GM10248 (cell line): ENCODE measurements at places on chromosomes 4 and X.

- DNase-seq: no peak
Observed at GRCh38 chrX:38379088-38379487, 26.7 kb downstream of the OTC start.

GRCh38 chr4:7196288-7196651, 3.9 kb downstream of the SORCS2 start:
- no peak for DNase-seq

DNA sequence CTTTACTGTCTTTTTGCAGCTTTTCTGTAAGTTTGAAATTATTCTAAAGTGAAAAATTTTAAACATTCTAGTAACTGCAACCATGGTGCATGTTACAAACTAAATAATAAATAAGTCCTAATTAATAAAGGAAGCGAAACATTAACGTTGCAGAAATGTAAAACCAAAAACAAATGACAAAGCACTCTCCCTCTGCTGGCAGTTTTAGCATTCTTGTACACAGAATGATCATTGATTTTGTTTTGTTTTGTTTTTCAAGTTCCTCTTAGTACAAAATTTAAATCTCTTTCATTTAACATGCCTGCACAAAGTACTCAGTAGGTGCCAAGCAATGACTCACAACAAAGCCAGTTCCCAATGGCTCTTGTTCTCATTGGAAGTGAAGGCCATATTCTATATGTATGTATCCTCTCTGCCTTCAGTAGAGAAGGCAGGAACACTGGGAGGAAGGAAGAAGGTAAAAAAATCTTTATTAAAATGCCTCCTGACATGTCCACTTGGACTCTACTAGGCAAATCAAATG, 13.7 kb upstream of the TMSB4X start:
- peak; percentile 17 for DNase-seq

- DNase-seq: peak; percentile 12
Observed at GRCh38 chr4:30380404-30380998, 339.7 kb upstream of the PCDH7 start.

- DNase-seq: no peak
Observed at GRCh38 chr4:171880136-171880535, 66.9 kb downstream of the GALNTL6 start.

GRCh38 chr4:16111533-16111932, 27.7 kb upstream of the PROM1 start:
- no peak for DNase-seq

- DNase-seq: no peak
Observed at GRCh38 chr4:7009564-7009963, 33.6 kb upstream of the TADA2B start.

DNA sequence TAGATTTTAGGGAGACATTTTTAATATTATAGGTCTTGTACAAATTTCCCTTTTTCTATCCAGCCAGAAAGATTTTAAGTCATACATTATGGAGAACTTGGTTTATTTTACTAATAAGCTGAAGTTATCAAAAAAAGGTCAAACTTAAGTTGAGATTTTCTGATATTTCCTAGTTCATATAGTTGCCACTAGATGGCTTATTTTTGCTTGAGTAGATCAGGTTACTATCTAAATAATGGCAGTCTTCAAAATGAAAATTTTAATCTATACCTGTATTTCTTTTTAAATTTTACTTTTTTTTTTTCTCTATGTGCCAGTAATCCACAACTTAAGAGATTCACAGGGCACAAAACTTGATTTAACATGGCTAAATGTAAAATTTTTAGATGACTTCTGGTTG, 52.3 kb downstream of the USP9X start:
- DNase-seq: no peak

DNA sequence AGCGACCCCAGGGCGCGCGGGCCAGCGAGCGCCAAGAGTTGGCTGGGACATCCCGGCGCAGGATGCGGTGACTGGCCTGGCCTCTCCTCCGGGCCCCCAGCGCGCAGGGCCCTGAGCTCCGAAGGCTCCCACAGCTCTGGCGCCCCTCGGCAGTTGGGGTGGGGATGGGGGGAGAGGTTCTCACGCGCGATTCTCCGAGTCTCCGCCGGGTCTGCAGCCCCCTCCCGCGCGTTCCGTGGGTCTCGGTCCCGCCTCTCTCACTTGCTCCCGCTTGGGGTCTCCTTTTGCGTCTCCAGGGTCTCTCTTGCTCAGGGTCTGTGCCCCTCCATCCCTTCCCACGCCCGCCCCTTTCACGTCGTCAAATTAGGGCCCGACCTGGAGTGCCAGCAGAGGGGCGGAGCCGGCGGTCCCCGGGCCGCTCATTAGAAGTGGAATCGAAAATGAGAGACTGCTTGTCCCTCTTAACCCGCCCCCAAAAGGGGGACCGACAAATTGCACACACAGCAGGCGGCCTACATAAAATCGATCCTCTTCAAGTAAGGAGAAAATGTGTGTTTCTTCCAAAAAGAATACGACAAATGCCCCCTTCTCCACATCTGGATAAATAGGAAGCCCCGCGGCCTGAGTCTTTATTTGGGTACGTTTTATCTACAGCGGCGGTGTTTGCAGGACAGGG, 877 bp upstream of the NKX1-1 start:
- no peak for DNase-seq

DNA sequence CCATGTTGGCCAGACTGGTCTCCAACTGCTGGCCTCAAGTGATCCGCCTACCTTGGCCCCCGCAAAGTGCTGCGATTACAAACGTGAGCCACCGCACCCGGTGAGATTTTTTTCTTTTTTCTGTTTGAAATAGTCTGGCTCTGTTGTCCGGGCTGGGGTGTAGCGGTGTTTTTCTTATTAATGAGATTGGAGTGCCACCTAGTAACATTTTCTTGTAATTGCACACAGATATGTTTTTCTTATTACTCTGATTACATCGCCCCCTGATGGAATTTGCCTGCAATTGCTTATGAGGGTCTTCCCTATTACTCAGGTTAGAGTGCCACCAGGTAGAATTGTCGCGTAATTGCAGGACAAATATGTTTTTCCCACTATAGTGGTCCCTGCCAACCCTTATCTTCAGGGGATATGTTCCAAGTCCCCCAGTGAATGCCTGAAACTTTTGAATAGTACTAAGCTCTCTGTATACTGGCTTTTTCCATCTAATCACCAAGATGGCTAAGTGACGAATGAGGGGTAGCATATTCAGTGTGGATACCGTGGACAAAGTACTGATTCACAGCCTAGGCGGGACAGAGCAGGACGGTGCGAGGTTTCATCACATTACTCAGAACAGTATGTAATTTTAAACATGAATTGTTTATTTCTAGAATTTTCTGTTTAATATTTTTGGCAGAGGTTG, 8.6 kb upstream of the PDHA1 start:
- DNase-seq: peak; percentile 40

- no peak for DNase-seq
Observed at GRCh38 chr4:85774000-85774399, 299.1 kb downstream of the ARHGAP24 start.

DNA sequence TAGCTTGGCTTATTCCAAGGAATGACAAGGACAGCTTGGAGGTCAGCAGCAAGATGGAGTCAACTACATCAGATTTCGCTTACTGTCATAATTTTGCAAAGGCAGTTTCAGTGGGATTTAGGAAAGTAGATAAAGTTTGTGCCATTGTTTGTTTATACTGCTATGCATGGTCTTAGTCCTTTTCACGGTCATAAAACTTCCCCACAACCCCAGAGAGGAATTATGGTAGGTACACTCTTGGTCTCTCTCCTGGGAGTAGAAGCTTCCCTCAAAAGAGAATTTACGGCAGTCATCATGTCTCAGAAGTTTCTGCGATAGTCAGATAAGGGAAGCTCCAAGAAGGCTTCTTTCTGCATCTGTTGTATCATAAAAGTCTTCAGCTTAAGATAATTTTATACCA, 27.9 kb upstream of the HERC6 start:
- no peak for DNase-seq

DNA sequence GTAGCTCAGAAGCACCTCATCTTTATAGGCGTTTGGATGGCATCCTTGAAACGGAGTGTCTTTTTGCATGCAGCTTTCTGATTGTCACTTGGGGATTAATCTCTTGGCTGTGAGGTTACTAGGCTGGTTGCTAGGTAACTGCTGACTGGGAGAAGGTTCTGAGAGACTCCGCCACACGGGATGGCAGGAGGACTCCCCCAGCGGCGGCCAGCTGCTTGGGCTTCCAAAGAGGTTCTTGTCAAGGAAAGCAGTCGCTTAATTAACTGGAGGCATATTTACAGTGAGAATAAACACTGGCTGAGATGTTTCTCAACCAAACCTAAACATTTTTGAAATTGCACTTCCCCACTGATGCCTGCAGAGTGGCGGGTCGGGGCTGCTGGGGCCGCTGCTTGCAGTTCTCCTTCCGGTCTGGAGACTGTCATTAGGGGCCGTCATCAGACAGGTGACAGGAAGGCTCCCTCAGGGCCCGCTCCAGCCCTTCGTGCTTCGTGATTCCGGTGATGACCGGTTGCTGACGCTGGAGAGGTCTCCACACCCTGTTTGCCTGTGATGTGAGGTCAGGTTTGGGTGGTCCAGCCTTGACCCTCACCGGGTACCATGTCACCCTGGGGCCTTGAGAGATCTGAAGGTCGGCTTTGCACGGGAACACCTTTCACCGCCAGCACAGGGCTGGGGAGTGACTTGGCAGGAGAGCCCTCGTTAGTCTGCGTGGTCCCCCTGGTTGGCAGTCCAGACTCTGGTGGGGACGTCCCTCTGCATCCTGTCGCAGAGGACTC, 9.1 kb downstream of the NSG1 start:
- no peak for DNase-seq

DNA sequence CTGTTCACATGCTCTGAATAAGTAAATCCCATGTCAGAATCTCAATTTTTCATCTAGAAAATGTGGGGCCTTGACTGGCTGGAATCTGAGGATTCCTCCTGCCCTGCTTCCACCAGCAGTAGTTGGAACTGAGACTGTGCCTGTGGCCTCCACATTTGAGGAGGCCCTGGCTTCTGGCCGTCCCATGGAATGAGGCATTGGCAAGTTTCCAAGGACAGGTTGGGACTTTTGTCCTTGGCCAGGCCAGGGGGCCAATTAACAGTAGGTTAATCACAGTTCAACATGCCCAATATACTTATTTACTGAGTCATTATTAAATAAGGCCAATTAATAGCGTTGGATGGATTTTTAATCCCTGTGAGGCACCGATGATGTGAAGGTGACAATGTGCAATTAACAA, 50.2 kb upstream of the GABRE start:
- no peak for DNase-seq

DNA sequence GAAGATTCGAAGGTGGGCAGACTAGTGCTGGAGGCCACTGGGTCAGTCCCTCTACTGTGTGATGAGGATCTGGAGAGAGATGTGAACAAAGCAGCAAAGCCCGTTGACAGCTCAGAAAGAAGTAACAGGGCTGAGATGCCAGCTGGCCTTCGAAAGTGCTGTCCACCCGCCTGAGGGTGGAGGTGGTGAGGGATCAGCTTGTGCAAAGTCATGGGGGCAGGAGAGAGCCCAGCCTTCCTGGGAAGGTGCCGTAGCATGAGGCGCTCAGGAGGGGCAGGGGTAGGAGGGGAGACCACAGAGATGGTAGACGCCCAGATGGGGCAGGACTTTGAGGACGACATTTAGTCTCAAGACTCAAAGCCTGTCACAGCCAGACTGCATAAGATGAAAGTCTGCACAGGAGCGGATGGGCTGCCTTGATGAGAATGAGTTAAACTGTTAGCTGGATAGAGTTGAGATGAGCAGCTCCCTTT, 19.7 kb downstream of the TBC1D14 start:
- DNase-seq: no peak

DNA sequence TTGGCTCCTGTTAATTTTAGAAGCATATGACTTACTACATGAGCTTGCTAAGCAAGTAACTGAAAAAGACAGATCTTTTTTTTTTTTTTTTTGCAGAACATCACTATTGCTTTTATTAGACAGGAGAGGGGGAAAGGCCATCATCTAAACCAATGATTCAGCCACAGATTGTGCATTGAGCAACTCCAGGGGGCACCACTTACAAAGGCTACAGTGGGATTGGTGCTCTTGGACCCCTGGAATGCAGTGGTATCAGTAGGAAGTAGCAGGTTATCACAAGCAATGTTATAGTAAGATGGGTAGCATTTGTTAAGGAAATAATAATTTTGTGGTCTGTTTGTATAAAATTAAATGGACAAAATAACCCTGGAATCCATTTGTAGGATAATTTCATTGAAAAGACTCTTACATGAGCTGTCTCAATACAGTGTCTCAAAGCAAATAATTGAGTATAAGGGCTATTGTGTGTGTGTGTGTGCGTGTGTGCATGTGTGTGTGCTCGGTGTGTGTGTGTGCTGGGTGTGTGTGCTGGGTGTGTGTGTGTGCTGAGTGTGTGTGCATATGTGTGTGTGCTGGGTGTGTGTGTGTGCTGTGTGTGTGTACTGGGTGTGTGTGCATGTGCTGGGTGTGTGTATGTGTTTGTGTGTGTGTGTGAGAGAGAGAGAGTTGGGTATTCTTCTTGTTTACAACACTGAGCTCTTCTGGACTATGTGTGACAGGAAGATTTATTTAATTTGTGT, 296.3 kb downstream of the PCDH7 start:
- DNase-seq: no peak

DNA sequence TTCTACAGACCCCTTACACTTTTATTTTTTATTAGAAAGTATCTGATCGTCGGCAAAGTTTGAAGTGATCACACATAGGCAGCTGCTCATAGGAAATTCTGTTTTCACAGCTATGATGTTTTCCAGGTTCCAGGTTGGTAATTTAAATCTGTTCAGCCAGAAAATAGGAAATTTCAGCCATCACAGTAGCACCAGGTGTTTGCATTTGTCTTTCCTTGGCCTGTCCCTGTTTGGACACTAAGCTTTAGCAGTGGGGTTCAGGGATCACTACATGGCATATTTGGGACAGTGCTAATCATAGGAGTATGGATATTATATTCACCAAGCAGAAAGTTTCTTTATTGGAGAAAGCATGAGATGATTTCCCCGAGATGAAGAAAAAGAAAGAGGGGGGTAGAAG, 92.9 kb downstream of the ANK2 start:
- DNase-seq: no peak

GRCh38 chr4:38919494-38919893, 51.9 kb downstream of the FAM114A1 start:
- no peak for DNase-seq

DNA sequence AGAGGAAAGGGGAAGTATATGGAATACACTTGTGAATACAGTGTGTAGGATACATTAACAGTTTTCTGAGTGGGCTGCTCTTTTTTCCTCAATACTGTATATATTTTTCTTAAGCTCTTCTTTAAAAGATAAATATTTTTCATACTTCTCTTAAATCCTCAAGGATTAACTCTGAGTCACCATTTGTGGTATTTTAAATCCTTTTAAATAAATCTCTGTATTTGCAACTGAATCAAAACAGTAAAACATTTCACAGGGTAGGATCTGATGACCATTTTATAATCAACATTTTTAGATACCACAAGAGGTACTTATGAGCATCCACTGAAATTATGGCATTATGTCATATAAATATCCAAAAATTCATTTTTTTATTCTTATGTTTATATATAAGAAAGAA, 87.6 kb downstream of the GAB1 start:
- DNase-seq: no peak

DNA sequence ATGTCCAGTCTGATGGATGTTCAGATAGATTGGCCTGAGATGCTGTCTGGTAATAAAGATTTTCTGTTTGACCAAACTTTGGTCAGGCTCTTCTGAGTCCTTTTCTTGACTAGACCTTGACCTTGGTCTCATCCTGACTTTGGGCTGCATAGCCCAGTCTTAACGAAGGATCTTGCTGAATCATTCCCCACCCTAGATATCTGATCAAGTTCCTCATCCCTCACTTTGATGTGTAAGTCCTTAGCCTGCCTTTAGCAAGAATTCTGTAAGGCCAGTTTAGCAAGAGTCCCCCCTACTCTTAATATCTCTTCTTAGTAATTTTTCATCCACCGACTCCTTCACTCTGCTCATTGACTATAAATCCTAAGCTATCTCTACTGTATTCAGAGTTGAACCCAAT, 244.4 kb upstream of the JADE1 start:
- no peak for DNase-seq
